Fibroblast of lung (primary cell): ENCODE measurements at places on chromosomes 12 and 14. TPM values are rescaled to one million over a fixed set of nuclear protein-coding genes. Genes with fewer than 3 reads are reported as not detected.

DNA sequence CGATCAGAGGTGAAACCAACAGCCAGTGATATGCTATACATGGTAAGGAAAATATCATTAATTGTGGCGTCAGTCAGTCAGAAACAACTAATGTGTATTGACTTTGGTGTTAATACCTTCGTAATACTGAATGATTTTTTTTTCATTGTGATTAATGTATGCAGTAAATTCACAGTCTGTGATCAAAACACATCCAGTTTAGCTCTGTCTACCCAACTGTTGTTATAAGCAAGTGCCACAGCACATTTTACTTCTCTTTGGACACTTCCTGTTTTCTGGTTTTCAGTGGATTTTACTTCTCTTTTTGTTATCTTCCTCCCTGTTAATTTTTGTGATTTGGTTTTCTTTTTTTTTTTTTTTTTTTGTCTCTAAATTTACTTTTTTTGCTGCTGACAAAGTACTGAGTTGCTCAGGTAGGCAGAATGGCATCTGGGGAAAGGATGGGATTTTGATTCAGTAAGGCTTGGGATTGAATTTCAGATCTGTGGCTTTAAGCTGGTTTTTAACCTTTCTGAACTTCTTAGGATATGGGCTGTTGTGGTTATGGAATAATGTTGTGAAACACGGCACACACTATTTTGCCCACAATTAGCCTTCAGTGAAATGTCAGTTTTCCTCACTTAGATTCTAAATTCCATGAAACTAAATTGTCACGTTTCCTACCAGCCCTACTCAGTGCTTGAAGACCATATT is 604 bp downstream of the GLIPR1 start:
- peak; percentile 62 for DNase-seq

- DNase-seq: no peak
Measured at GRCh38 chr12:104420868-104421267, 35.9 kb upstream of the CHST11 start.

GRCh38 chr14:100660882-100661635 is 65.6 kb upstream of the DLK1 start:
- DNase-seq: peak; percentile 83

DNA sequence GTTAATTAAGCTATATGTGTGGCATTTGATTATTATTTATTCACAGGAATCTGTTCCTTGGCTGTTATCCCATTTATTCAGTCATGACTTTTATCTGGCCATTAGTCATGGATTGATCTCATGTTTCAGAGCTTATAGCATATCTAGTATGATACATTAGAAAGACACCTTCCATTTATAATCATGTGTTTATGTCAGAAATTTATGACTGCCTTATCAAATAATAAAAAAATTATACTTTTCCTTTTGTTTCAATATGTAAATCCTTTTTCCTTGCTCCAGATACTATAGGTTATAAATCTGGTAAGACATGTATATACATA is 248.0 kb upstream of the PDE3A start:
- DNase-seq: peak; percentile 35

- DNase-seq: peak; percentile 44
Measured at GRCh38 chr12:120115692-120116440, 687 bp downstream of the RAB35 start.

DNA sequence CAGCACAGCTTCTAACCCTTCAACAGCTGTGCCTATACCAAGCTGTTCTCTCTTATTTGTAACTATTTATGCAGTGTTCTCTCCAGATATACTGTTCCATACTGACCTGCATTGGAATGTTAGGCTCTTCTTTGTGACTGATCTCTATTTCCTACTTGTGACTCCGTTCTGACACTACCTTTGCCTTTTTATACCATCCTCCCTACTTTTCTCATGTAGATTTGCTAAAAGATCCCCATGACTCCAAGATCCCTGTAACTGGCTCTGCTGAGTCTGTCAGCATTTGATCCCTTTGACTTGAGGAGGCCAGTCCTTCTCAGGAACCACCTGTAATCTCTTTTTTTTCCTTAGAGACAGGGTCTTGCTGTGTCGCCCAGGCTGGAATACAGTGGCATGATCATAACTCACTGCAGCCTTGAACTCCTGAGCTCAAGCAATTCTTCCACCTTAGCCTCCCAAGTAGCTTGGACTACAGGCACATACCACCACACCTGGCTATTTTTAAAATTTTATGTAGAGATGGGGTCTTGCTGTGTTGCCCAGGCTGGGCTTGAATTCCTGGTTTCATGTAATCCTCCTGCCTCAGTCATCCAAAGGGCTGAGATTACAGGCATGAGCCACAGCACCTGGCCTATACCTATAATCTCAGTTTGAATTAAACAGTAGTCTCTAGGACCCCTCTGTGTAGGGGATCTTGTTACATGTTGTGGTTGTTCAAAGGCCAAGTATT is 368.3 kb downstream of the ZFP36L1 start:
- DNase-seq: no peak

DNA sequence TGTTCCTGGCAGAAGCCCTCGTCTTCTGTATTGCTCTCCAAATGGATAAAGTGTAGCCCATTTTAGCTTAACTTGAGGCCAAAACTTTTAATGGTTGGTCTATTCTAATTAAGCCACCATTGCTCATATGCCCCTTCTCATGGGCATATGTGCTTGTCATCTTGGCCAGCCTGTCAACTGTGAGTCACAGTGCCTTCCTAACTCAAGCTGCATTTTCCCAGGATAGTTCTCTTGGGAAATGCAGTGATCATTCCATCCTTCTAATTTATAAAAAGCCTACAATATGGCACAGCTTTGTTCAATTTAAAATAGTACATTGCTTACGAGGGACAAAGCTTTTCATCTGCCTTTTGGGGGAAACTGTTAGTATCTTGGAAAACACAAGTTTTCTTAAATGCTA is 6.6 kb downstream of the PTHLH start:
- DNase-seq: peak; percentile 33

- no peak for DNase-seq
Measured at GRCh38 chr14:96581902-96582301, 79.7 kb downstream of the PAPOLA start.

The TAS2R20 gene
- total RNA-seq: 2.1 and 3.3 TPM in 2 replicates

The MEG3 gene
- total RNA-seq: 95.0 and 182 TPM in 2 replicates

- DNase-seq: no peak
Measured at GRCh38 chr14:42011221-42011620, 404.5 kb downstream of the LRFN5 start.

GRCh38 chr12:112852127-112852526 is 54.6 kb upstream of the OAS1 start:
- DNase-seq: no peak

GRCh38 chr14:97706819-97707218 is 909.6 kb downstream of the VRK1 start:
- no peak for DNase-seq

The ACACB gene
- total RNA-seq: 5.1 and 9.1 TPM in 2 replicates

- DNase-seq: peak; percentile 90
Measured at GRCh38 chr12:65881965-65882413, 57.7 kb downstream of the HMGA2 start.

The KRT86 gene
- 0.17 TPM in 1 of 2 replicates, not detected in the other for total RNA-seq

The VAMP1 gene
- total RNA-seq: 13.9 and 20.3 TPM in 2 replicates

DNA sequence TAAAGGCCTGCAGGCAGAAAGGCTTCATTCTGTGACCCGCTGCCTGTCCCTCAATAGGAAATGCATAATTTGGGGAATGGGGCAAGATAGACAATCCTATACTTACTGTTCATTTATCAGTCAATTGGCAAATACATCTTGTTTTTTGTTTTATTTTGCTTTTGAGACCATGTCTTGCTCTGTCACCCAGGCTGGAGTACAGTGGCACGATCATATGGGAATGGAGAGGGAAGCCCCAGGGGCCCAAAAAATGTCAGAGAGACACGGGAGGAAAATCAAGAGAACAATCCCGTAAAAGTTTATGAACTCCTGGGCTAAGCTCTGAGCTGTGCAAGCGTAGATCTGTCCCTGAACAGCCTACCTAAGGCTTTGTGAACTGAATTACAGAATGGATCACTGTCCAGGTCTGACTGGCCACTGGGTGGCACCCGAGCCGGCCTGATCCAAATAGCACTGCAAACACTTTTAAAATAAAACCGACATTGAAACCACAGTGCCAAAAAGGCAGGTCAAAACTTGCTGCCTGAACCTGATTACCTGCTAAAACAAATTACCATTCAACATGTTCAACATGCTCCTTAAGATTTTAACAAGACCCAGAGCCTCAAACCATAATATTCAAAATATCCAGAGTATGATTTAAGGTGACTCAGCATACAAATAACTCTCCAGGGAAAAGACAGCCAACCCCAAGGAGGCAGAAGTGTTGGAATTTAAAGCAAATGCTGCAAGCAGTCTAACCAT is 11.8 kb downstream of the COPS7A start:
- DNase-seq: peak; percentile 65

GRCh38 chr14:61703342-61704129 is 8.2 kb downstream of the HIF1A start:
- no peak for DNase-seq

The GNG2 gene
- total RNA-seq: 19.0 and 21.5 TPM in 2 replicates

DNA sequence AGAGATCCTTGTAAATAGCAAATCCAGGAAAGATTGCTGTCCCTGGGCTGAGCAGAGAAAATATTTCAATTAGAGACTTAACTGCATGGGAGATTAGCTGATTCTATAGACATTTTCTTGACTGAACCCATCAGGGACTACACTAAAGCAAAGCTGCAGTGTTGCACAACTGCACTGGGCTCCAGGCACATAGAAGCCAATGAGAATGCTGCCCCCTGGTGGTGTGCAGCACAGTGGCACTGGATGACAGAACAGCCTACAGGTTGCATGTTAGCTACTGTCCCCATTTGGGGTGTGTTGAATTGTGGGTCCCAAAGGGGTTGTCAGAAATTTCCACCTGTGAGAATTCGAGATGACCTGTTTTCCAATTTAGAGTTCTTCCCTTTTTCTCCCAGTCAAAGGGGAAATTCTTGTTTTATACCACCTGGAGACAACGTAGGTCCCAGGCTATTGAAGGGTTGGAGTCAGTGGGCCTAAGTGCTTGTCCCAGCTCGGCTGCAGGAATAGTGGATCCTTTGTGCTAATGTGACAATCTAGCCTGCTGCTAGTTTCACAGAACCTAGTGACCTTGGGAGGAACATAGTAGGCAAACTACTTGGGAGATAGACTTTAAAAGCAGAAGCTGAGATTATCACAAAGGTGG is 114.7 kb downstream of the SLC8A3 start:
- peak; percentile 27 for DNase-seq

- no peak for DNase-seq
Measured at GRCh38 chr12:43812057-43812456, 5.9 kb upstream of the TWF1 start.

- DNase-seq: peak; percentile 17
Measured at GRCh38 chr12:12938541-12938940, 13.4 kb downstream of the GPRC5D start.

GRCh38 chr12:2845280-2845679 is 10.4 kb upstream of the NRIP2 start:
- peak; percentile 46 for DNase-seq

DNA sequence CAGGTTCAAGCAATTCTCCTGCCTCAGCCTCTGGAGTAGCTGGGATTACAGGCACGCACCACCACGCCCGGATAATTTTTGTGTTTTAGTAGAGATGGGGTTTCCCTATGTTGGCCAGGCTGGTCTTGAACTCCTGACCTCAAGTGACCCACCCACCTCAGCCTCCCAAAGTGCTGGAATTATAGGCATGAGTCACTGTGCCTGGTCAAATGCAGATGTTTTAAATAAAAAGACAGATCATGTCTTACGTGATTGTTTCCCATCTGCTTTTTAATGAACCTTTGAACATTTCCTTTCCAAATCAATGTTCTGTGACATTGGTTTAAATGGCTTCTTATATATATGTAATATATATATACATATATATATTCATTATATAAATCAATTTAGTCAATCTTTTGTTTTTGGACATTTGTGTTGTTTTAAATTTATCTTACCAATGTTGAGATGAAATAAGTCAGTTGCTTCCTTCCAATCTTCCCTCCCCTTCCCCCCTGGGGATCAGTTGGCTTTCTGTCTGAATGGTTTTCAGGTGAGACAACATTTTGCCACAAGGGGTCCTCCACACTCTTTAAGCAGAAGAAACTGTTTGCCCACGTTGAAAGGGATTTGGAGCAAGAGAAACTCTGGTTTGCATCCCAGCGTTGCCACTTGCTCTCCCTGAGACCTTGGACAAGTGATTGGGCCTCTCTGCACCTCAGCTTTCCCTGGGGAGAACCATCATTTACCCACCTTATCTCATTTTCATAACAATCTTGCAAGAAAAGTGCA is 47.6 kb upstream of the RBM19 start:
- DNase-seq: peak; percentile 47

- peak; percentile 53 for DNase-seq
Measured at GRCh38 chr14:54818201-54819133, 84.2 kb downstream of the GCH1 start.

The MED6 gene
- total RNA-seq: 26.5 and 26.6 TPM in 2 replicates

The RNASE2 gene
- total RNA-seq: not detected in 2 replicates

The LALBA gene
- total RNA-seq: not detected in 2 replicates

The ART4 gene
- total RNA-seq: not detected in 2 replicates

The SMCO3 gene
- 0.17 TPM in 1 of 2 replicates, not detected in the other for total RNA-seq

The NUAK1 gene
- 4.6 and 5.1 TPM in 2 replicates for total RNA-seq

DNA sequence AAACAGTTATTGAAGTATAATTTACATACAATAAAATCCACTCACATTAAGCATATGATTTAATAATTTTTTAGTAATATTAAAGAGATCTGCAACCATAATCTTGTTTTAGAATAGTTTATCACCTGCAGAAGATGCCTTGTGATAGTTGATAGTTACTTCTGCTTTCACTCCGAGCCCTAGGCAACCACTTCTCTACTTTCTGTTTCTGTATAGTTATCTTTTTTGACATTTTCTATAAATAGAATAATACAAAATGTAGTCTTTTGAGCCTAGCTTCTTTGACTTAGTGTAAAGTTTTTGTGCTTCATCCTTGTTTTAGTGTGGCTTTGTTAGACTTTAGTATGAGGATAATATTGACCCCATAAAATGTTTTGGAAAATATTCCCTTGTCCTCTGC is 111.0 kb downstream of the MNAT1 start:
- no peak for DNase-seq

DNA sequence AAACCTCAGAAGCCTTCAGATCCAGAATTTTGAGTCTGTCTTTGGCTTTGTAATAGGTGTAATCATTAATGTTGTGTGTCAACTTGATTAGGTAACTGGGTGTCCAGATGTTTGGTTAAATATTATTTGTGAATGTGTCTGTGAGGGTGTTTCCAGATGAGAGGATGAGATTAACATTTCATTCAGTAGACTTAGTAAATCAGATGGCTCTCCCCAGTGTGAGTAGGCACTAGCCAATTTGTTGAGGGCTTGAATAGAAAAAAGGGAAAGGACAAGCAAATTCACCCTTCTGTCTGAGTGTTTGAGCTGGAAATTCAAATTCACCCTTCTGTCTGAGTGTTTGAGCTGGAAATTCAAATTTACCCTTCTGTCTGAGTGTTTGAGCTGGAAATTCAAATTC is 932.2 kb downstream of the SLC6A15 start:
- no peak for DNase-seq

- peak; percentile 88 for DNase-seq
Measured at GRCh38 chr14:103594265-103594664, 31.5 kb downstream of the COA8 start.

DNA sequence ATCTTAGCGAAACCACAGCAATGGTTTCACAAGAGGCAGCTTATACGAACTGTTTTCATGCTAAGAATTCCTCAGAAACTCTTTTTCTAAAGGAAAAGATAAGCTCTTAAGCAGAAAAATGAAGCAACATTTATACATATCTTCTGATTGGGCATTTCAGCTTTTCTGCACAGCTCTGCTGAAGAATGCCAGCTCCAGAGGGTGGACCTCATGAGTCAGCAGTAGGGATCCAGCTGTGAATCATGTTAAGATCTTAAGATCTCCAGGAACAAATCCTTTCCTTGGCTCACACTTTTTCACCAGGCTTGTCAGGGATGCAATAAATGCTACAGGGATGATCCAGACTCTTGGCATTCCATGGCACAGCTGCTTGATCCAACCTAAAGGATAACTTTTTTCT is 477.1 kb upstream of the CCDC196 start:
- peak; percentile 41 for DNase-seq

The ST8SIA1 gene
- 5.9 and 23.9 TPM in 2 replicates for total RNA-seq
